ENCODE measurements at places on chromosomes 3 and 15. TPM values are rescaled to one million over a fixed set of nuclear protein-coding genes. Genes with fewer than 3 reads are reported as not detected.

DNA sequence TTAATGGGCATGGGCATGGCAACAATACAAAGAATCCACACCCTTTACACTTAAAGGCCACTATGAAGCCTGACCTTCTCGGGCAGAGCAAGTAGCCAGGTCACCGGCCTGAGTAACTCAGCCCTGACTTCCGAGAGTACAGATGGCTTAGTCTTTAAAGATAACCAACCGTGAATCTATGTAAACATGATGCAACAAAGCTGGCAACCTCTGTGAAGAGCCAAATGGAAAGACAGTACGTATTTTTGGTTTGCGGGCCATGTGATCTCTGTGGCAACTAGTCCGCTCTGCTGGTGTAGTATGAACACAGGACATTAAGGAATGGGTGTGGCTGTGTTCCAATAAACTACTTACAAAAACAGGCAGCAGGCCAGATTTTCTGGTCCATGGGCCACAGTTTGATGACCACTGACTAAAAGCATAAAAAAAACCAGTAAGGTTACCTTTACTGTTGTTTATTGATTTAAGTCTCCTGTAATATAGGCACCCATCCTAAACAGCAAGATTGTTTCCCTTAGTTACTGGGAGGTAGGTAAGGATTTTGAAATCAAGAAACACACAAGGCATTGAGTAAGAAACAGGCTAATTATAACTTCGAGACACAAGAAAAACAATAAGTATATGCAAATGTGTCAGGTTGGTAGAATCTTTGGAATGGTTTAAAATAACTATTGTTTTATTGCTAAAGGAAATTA is 14.5 kb downstream of the RIOX2 start:
- DNase-seq: no peak

- DNase-seq: no peak
Observed at GRCh38 chr3:195385526-195385925, 57.3 kb downstream of the ACAP2 start.

GRCh38 chr3:42070524-42070923 is 20.6 kb upstream of the TRAK1 start:
- DNase-seq: no peak

- DNase-seq: no peak
Observed at GRCh38 chr15:42679285-42680141, 57.4 kb downstream of the CDAN1 start.

DNA sequence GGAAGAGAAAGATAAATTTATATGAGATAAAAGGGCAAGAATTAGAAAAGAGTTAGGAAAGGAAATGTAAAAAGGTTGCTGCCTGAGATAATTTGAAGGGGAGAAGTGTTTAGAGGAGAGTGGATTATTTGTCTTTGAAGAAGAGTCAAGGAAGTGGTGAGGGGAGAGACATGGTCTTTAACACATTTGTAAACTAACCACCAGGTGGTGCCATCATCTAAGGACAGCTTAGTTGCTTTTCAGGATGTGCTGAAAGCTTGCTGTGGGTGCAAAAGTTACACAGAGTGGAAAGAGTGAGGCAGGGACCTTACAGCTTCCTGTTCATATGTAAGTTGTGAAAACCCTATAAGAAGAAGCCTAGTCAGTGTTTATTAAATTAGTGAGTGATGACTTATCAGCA is 114.1 kb upstream of the DNAJC19 start:
- DNase-seq: no peak

- DNase-seq: peak; percentile 94
Observed at GRCh38 chr3:111998636-111999483, at the start of gene TAGLN3. TAGLN3 (plus strand) TSS chr3:111998922; CDS start chr3:111999423, 501 bp downstream.

DNA sequence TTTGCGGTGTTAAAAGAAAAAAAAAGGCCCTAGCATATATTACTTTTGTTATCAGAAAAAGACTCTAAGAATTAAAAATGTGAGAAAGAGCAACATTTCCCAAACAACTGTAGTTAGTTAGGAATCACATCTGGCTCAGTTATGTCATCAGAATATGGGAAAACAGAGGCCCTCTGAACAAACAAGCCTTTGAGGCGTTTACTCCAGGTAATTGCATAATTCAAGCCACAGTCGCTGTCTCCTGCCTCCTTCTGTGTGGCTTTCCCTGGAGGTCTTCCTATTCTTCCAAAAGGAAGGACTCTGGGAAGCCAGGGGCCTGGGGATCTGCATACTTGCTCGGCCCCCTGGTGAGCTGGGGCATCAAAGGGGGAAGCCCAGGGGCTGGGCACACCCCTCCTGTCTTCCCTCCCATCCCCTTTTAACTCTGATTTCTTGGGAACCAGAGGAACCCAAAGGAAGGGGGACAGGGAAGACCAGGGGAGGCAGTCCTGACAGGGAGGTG is 3.7 kb upstream of the FAM107A start:
- DNase-seq: no peak

- no peak for DNase-seq
Observed at GRCh38 chr3:139307601-139308555, 35.9 kb upstream of the MRPS22 start.

DNA sequence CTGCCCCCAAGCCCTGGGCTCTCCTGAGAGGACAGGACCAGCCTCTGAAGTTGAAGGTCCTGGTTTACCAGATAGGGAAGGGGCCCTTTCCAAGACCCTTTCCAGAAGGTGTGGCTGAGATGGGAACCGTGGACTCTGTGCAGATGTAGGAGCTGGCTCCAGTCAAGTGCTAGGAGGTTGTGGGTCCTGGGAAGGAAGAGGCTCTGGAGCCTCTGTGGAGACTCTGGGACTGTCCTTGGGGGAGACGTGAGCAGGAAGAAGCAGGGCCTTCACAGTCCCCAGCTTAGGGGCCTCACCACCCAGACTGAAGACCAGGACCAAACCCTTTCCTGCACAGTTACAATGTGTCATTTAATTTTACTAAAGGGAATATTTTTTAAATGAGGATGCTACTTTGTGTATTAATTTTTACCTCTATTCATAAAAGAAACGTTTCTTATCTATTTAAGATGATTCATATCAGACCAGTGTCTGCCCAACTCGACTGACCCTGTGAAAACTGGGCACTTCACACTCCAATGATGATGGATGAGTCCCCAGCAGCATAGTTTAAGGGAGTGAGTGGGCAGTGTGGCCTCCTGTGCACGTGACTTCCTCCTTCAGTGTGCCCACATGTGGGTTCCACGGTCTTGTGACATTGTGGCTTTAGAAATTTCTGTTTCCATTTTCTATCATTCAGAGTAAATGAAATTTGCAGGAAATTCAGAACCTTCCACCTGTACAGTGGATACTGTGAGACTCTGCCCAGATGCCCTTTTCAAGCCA is 10.9 kb downstream of the CCR5AS start:
- DNase-seq: no peak

- DNase-seq: no peak
Observed at GRCh38 chr3:14562121-14562890, 22.2 kb upstream of the GRIP2 start.

DNA sequence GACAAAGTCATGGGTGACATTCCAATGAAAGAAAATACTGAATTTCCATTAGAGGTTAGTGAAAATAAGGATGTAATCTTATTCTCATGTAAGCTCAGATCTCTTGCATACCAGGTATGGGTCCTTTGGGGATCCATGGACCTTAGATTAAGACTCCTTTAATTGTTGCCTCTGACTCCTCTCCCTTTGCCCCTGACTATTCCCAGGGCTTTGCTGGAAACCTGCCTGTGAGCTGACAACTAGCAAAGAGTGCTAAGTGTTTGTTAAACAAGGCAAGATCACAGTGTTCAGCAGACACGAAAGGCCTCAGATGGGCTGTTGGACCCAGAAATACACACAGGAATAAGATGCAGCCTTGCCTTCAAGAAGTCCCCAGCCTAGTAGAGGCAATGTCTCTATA is 32.1 kb downstream of the ACKR2 start:
- DNase-seq: no peak

- DNase-seq: no peak
Observed at GRCh38 chr15:51227940-51228732, 110.3 kb downstream of the CYP19A1 start.

DNA sequence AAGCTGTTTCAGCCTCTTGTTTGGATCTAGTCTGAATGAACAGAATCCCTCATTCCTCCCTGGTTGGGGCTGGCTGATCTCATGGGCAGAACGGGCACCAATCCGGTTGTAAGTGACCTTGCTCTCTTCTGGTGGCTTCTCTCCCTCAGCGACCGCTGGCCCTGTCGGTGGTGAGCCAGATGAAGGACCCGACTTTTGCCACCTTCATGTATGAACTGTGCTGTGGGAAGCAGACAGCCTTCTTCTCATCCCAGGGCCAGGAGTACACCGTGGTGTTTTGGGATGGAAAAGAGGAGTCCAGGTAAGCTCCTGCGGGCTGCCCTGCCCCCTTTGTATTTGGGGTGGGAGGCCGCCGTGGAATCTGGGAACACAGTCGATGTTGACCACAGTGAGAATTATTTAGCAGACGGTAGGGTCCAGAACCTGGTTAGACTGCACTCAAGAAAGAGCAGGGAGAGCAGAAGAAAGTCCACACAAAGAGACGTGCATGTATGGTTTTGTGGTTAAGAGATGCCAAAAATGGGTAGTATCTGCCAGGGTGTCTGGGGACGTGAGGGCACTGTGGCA is 138.8 kb downstream of the LRRK1 start:
- no peak for DNase-seq

GRCh38 chr15:98322581-98322980 is 325.8 kb upstream of the IGF1R start:
- no peak for DNase-seq

DNA sequence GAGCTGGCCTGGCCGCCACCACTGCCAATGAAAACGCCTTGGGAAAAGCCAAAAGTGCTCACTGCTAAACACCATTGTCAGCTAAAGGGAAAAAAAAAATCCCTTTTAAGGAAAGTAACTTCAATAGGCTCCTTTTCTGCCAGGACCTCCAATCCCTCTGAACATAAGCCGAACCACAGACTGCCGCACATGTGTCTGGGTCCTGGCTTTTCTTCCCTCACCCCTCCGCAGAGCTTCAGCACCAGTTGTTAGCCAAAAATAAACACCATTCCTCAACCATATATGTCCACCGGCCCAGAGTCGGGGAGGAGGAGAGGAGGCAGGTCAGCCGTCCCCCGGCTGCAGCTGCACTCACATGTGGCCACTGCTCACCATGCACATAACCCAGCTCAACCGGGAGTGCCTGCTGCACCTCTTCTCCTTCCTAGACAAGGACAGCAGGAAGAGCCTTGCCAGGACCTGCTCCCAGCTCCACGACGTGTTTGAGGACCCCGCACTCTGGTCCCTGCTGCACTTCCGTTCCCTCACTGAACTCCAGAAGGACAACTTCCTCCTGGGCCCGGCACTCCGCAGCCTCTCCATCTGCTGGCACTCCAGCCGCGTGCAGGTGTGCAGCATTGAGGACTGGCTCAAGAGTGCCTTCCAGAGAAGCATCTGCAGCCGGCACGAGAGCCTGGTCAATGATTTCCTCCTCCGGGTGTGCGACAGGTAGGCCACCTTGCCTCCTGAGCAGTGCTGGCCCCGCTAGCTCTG is at the start of gene FBXL22:
Gene FBXL22 (plus strand): TSS at position 350 of the 753 bp plus-strand sequence. CDS start 6 bp downstream, at position 356.
- no peak for DNase-seq

GRCh38 chr15:66872405-66872804 is 170.4 kb downstream of the SMAD6 start:
- no peak for DNase-seq

- DNase-seq: no peak
Observed at GRCh38 chr15:29692527-29692926, 129.7 kb downstream of the TJP1 start.

DNA sequence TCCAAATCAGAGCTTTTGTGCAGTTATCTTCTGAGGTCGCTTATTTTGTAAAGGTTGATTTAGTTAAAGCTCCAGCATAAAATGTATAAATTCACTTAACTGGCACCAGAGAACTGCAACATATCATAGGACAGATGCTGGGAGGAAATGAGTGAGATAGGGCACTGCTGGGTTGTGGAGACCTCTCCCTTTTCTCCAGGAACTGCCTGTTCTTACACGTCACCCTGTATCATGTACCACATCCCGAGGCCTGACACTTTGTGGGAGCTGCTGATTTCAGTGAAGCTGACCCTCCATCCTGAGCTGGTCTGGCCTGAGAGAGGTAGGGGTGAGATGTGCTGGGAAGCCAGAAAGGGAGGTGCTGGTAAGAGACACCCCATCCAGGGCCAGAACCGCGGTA is 213.8 kb upstream of the FEZF2 start:
- DNase-seq: no peak

- no peak for DNase-seq
Observed at GRCh38 chr15:89377024-89377841, 42.6 kb upstream of the POLG start.

GRCh38 chr3:172980849-172981248 is 160.2 kb downstream of the SPATA16 start:
- no peak for DNase-seq

DNA sequence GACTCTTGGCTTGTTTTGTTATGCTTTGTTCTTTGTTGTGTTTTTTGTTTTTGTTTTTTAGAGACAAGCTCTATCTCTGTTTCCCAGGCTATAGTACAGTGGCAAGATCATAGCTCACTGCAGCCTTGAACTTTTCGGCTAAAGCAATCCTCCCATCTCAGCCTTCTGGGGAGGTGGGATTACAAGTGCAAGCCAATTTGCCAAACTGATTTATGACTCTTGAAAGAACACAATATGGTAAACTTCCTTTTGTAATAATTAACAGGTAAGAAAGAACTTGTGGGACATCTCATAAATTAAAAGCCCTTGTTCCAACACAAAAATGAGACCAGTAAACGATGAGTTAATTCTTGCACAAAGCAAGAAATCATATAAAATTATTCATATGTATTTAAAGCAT is 476.3 kb downstream of the MAGI1 start:
- no peak for DNase-seq

GRCh38 chr3:82078246-82078645 is 316.8 kb upstream of the GBE1 start:
- no peak for DNase-seq

DNA sequence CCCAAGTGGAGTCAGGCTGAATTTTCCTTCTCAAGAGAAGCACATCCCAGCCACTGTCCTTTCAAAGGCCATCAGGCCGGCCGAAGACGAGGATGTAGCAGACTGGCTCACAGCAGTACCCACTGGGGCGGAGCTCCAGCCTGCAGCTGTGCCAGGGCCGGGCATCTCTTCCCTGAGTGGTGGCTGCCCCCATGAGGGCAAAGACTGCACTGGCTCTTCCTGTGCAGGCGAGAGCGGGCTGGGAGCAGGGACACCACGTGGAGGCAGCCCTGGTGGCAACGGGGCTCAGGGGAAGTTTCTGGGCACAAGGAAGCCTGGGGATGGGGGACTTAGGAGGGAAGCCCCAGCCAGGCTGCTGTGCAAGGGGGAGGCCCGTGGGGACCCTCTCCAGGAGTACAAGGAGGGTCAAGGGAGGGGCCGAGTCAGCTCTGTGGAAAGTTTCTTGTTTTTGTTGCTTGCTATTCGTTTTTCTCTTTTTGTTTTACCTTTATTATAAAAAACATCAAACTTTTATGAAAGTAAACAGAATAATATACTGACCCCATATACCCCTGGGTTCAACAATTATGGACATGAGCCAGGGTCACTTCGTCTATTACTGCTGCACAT is 66.1 kb downstream of the RPN1 start:
- no peak for DNase-seq

The OR5K2 gene
- total RNA-seq: not detected

The KBTBD8 gene
- 3.4 TPM for total RNA-seq

The CSTA gene
- total RNA-seq: 6.3 TPM

The THRB gene
- 10.5 TPM for total RNA-seq

The CAMK2N2 gene
- 9.6 TPM for total RNA-seq

The CHL1 gene
- 110 TPM for total RNA-seq

The SLC51B gene
- total RNA-seq: not detected

The CD200R1 gene
- total RNA-seq: 2.7 TPM

The CTDSPL2 gene
- total RNA-seq: 88.5 TPM

The GOLGA6B gene
- total RNA-seq: not detected

The PGBD4 gene
- 2.9 TPM for total RNA-seq

The ANKUB1 gene
- 3.3 TPM for total RNA-seq

The DUOXA1 gene
- not detected for total RNA-seq

The COL6A5 gene
- 0.20 TPM for total RNA-seq

Measured in spinal cord (tissue), 10 donors.